ENCODE measurements at places on chromosomes 12 and 14.

DNA sequence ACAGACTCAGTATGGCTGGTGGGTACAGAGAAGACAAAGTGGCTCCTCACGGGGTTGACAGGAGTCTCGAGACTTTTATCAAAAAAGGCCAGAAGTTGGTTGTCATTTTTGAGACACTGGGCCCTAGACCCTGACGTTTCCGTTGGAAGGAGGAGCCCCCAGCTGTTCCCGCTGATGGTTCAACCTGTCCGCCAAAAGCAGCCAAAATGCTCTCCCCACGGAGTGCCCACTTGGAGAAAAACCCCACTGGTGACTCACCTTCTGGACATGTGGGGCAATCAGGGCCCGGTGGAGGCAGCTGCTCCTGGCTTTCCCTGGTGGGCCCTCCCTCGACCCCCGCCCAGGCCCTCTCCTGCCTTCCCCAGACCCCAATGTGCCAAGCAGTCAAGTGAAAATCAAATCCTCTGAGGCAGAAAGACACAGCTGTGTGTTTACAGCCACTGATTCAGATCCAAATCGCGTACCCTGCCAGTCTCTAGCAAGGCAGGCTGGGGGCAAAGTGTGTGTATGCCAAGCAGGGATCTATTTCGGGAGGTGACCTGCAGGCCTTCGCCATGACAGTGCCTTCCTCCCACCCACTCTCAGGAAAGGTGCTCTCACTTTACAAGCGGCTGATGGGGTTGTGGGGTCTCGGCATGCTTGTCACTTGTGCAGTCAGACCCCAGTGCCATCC, 347.4 kb downstream of the DPF3 start:
- DNase-seq = no peak

DNA sequence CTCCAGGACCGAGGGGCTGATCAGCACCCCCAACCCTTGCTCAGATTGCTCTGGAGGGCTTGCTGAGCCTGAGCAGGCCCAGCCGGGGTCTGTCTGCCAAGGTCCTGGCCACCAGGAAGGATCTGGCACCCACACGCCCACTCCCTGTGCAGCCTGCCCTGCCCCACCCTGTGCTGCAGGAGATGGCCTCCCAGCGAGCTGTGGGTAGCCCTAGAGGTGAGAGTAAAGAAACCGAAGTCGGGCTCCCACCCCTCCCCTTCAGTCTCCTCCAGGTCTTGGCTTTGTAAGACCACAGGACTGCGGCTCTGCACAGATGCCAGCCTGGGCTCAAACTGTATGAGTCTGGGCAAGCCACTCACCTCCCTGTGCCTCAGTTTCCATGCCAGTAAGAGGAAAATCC, 307.8 kb downstream of the BCL11B start:
- DNase-seq = no peak

GRCh38 chr14:51789596-51789995, 70.8 kb upstream of the GNG2 start:
- no peak for DNase-seq

DNA sequence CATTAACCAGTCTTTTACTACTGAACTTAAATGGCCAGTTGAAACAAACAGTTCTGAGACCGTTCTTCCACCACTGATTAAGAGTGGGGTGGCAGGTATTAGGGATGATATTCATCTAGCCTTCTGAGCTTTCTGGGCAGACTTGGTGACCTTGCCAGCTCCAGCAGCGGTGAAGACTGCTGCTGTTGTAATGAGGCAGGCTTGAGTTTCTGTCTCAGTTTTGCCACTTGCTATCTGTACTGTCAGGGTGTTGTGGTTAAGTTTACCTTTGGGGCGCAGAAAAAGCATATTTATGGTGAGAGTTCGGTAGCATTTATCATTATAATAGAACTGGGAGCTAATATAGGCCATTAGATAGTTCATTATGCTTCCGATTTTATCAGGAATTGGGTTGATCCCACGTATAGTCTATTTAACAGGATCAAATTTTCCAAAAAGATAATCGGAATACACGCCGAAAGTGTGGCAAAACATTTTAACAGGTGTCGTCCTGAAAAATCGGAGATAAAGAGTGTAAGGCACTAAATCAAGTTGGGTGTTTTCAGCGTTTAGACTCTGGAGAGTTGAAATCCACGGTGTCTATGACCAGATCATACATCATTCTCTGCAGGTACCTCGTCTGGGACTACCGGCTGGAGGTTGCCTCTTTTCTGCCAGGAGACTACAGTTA, 688 bp upstream of the NECAP1 start:
- DNase-seq = peak; percentile 69

DNA sequence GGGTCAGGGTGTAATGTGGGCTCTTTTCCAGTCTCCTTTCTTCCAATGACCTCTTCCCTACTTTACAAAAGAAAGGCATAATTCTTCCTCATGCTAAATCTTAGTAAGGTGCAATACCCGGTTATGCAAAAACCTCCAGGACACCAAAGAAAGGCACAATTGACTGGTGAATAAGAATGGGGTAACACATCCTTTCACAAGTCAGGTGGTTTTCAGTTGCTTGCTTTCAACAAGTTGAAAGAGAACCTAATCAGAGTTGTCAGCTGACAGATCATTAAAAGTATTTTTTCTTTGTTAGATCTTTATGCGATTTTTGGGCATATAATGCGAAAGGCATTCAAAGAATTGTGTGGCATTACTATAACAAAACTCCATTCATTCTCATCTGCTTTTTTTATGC, 1.3 kb upstream of the AEBP2 start:
- no peak for DNase-seq

DNA sequence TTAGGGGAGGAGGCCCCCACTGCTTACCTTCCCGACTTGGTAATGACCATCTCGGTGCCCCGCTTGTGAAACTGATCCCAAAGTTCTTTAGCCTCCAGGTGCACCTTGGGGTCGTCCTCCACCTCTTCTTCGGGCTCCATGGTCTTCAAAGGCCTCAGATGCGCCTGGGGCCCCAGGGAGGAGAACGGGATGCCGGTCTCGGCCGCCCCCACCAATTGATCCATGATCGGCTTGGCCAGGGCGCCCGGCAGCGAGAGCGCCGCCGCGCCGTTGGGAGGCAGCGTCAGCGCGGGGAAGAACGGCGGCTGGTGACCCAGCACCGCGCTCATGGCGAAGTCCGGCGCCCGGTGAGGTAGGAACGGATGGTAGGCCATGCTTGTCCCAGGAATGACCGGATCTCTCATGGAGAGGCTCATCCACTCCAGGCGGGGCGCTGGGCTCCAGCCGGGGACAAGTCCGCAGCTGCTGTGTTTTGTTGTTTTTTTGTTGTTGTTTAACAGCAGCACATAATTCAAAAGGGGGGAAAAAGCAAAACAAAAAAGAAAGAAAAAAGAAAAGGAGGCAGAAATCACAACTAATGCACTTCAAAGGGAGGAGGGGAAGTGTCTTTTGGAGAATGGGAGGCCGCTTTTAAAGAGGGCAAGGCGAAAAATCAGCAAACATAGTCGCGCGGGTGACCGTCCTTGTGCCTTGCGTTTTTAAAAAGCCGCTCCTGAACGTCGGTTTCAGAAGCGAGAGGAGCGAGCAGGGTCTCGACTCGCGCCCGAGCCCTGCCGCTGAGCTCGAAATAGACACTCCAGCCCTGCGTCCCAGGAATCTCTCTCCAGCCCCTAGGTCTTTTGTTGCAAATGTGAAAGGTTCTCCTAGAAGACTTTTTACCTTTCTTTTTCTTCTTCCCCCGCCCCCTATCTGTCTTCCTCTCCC, 928 bp downstream of the TBX3 start:
- DNase-seq = no peak

GRCh38 chr12:21296348-21296747, 38.4 kb downstream of the SLCO1A2 start:
- no peak for DNase-seq

- DNase-seq = no peak
These were observed 37.3 kb upstream of the ATXN2 start for GRCh38 chr12:111636209-111636945.

GRCh38 chr12:125132698-125133400, 67.6 kb downstream of the AACS start:
- no peak for DNase-seq

GRCh38 chr12:2187195-2187945, 134.6 kb downstream of the CACNA1C start:
- DNase-seq = peak; percentile 52

DNA sequence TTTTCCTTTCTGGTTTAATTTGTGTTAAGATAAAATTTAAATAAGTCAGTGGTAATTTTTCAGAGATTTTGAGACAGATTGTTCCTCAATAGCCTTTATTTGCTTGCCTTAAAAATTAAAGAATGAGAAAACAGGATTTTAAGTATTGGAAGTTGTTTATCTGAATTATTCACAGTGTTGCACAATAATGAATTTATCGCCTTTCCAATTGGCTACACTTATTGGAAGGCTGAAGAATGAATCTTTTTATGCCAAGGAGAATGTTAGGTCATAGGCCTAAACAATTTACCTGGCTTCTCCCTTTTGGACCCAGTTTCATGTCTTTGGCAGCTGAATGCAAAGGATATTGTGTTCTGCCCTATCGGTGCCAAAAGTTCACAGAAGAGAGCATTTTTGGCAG, 250.2 kb downstream of the NPAS3 start:
- no peak for DNase-seq

DNA sequence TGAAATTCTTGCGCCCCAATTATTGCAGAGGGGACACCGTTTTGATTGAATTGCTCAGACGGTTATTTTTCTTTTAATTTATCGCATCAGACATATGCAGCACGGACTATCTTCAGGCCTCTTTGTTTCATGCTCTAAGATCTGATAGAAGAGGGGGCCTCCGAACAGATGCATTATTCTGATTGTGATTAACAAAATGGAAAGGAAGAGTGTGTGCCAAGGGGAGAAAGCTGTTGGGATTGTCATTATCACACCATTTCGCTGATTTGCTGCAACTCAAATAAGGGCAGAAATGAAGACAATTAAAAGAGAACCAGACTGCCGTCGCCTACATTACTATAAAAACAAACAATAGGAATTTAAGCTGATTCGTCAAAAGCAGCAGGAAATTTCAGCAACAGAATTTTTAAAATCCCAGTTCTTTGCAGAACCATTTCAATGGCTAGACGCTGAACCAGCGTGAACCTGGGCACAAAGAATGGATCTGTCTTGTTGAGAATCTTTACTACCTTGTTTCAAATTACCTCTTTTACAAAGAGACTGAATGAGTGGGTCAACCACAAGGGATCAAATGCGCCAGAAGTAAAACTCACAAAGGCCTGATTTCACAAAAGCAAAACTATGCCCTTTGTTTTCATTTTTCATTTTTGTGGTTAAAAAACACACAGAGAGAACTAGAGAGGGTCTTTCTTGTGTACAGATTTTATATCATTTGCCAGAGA, 30.6 kb downstream of the TMEM132D start:
- DNase-seq = no peak

GRCh38 chr12:17954788-17955187, 135.2 kb downstream of the RERGL start:
- DNase-seq = peak; percentile 41

- no peak for DNase-seq
These were observed 81.1 kb downstream of the ARL6IP4 start for GRCh38 chr12:123061441-123062205.

DNA sequence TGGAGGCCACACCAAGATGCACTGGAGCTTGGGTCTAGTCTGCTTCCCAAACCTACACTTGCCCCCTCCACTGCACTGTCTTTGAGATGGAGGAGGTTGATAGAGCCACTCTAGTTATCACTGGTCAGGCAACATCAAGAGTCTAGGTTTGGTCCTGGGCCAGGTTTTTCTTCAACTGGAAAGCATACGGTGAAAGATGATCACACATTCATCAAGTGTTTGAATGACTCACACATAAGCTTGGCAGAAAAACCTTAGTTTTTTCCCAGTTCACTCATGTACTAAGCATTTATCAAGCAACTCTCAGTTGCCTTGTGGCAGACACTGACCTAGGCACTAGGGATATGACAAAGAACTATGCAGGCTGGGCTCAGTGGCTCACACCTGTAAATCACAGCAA, 84.5 kb downstream of the PLEKHG3 start:
- DNase-seq = no peak

- DNase-seq = no peak
These were observed 23.8 kb downstream of the POMT2 start for GRCh38 chr14:77296906-77297305.

DNA sequence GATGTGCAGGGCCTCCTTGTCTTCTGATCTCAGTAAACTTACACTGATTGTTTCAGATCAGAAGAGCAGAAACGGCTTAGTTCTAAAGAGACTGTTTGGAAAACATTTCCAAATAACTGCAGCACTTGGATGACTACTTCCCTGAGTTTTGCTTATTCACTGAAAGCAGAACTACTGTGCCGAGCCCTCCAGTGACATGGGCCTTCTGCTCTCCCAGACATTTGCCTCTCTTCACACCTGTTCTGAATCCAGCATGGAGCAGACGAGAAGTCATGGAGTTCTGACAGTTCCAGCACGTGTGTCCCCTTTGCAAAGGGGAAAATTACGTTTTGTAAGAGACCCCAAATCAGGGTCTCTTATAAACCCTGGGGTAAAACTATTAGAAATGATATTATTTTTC, 31.4 kb downstream of the ETNK1 start:
- DNase-seq = no peak

DNA sequence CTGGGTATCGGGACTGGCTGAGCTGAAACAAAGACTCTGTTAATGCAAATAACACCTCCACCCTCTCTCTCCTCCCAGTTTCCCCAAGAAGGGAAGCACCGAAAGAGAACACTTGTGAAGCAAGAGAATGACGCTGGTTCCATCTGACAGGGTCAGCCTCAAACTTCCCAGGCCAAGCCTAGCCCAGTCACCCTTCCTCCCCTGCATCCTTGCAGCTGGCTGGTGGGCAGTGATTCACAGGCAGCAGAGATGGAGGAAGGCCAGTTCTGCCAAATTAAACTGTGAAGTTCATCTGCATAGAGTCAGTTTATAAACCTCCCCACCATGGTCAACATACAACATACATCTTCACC, 2.8 kb downstream of the LRRC74A start:
- no peak for DNase-seq

- DNase-seq = no peak
These were observed 314.6 kb downstream of the BCL11B start for GRCh38 chr14:98957211-98958047.

DNA sequence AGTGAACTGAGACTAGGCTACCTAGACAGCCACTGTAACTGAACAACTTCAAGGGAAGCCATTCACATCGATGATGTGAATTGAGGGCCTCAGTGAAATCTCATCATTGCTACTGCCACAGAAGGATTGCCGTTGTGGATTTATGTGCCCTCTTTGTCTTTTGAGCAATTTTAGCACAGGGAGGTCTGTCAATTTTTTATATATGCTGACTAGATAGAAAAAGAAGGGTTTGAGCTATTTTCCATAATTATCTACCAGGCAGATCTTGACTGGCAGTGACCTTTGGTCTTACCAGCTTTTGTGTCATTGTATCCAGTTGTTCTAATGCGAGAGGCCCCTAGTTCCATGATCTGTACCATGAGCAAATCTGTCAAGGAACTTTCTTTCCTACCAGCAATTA, 179.4 kb downstream of the ERC1 start:
- no peak for DNase-seq

DNA sequence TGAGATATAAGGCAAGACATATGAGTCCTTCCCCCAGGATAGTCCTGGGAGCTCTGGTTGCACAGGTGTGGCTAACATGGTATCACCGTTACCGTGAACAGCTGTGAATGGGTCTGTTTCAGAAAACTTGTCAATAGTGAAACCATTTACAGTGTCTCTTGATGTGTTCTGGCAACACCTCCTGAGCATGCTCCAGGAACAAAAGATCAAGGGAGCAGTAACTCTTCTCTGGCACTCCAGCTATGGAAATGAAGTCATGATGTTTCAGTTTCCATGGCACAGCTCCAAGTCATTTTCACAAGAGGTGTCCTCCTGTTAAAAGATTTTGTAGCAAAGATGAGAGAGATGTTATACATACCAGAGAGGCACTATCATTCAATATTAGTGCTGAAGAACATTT, 253.7 kb downstream of the SNAPC1 start:
- DNase-seq = no peak

- no peak for DNase-seq
These were observed 74.7 kb downstream of the DIO3 start for GRCh38 chr14:101635749-101636560.
